MCF 10A (cell line): ENCODE measurements at places on chromosomes 3 and 15. TPM values are rescaled to one million over a fixed set of nuclear protein-coding genes. Genes with fewer than 3 reads are reported as not detected.

Gene TMEM108
- not detected in 2 replicates for total RNA-seq

Gene ARGFX
- not detected in 2 replicates for total RNA-seq

Gene CPA3
- not detected in 2 replicates for total RNA-seq

GRCh38 chr3:115974940-115975339, 351.6 kb downstream of the GAP43 start:
- DNase-seq = no peak

DNA sequence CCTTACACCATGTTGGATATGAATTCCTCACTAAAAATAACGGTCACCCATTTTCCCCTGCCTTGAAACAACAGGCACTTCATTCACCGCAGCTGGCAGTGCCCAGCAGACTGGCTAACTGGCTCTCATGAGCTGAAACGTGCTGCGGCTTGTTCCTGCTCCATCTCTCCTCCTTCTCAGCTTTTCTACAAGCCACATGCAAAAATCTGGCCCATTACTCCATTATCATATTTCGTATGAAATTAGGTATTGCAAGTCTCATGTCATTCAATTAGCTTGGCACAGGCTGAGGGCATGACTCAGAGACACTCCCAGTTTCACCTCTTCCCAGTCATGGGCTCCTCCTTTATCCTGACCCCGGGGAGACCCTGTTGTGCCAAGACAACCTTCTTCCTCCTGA, 60.0 kb downstream of the MAGEF1 start:
- peak; percentile 95 for DNase-seq

- peak; percentile 64 for DNase-seq
These were observed 81.4 kb downstream of the NCEH1 start for GRCh38 chr3:172629470-172629869.

GRCh38 chr3:73546961-73547360, 77.8 kb downstream of the PDZRN3 start:
- DNase-seq = peak; percentile 9

- DNase-seq = no peak
These were observed 265.9 kb downstream of the SHQ1 start for GRCh38 chr3:72582211-72582878.

DNA sequence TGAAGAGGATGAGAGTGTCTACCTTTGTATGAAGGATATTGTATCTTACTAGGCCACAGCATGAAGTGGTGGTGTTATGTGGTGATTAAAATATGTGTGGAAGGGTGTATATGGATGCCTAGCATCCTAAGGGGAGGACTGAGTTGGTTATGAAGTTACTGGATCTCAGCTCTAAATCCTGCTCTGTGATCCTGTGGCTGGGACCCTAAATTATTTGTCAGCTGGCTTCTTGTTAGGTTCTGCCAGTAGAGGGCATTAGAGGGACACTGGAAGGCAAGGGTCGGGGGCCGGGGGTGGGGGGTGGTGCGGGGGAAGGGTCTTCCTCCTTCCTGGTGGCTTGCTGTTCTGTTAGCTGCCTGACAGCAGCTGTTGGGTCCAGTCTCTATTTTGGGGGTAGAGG, 34.9 kb downstream of the MORF4L1 start:
- no peak for DNase-seq

DNA sequence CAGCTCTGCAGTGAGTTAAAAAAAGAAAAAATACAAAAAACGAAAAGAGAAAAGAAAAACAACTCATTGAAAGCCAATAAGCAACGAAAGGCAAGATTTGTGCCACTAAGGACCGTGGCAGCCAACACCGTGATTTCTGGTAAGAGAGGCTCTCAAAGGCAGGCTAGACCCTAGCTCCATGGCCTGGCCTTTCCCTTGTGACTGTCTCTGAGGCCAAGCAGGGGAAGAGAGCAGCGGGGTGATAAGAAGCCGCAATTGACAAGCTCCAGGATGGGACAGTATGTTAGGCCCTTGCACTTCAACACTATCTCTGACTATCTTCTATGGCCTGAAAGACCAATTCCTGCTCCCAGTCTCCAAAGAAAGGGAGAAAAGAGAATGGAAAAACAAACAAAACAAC, 12.4 kb downstream of the APOD start:
- no peak for DNase-seq

- no peak for DNase-seq
These were observed 105.0 kb downstream of the KLHL25 start for GRCh38 chr15:85689729-85690128.

DNA sequence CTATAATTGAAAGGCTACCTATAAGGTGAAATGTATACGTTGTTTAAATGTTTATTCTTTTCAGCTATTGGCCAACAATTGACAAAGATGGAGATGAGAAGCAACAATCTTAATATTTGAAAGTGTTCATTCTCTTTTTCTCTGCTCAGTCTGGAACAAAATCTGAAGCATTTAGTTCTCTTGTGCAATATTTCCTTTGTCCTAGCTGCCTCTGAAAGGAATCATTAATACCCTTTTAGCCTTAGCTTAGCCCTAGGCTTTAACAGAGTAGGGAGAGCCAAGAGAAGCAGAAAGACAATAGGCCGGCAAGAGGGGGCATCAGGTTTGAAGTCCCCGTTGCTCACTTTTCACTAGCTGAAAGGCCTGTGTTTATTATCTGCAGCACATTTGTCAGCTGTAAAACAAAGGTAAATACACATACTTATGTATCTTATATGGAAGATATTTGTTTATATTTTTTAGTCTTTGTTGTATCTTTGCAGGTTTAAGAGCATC, 422.5 kb upstream of the SEMA6D start:
- no peak for DNase-seq

DNA sequence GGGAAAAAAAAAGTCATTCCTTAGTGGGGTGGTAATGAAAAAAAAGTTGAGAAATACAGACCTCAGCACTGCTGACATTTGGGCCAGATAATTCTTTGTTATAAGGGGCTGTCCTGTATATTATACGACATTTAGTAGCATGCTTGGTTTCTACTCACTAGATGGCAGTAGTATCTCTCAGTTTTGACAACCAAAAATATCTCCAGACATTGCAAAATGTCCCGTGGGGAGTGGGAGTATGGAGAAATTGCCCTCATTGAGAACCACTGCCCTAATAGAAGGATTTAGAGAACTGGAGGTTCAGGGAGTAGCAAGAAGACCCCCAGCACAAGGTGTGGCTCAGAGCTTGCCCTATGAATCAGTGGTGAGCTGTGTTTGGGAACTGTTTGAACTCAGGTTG, 28.6 kb upstream of the TEX264 start:
- peak; percentile 14 for DNase-seq

GRCh38 chr3:32018757-32019564, 37.4 kb downstream of the ZNF860 start:
- DNase-seq = peak; percentile 62

- peak; percentile 37 for DNase-seq
These were observed 181.7 kb downstream of the FAM43A start for GRCh38 chr3:194867270-194867983.

DNA sequence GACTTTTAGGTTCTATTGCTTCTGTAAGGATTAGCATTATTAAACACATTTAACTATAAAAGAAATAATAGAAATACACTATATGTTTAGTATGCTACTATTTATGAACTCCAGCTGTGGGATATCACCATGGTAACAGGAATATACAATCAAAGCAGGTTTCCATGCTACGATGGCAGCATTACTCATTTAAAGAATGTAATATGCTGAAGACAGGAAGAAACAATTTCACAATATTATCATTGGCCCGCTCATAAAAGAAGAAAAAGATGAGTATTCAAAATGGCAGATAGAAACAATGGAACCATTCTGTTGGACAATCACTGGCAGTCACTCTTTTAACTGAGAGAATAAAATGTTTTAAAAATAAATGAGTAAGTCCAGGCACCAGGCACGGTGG, 153.4 kb downstream of the CBLB start:
- peak; percentile 62 for DNase-seq
